ENCODE measurements at places on chromosomes 2 and 18.

DNA sequence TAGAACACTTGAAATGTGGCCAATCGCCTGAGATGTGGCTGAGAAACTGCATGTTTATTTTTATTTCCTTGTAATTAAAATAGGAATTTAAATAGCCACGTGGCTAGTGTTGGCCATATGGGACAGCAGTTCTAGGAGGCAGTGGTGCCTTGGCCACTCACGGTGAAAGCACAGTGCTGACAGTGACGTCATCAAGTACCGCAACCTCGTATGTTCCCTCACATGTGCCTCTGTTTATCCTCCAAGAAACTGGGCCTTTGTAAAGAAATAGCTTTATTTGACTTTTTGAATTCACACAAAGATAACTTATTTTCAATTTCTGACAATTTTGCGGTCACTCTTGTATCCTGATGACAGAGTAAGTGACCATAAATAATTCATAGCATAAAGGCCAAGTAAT lies 575.0 kb downstream of the DCDC2C start:
- no peaks in the 10 kb centered on the region for H3K4me1 ChIP-seq
- H3K36me3 ChIP-seq, result no peaks in the 10 kb centered on the region
- no peak overlapping the region for H3K4me3 ChIP-seq
- no peak overlapping the region for H3K27ac ChIP-seq
- no peak for DNase-seq

GRCh38 chr2:168699844-168700417 lies 102.5 kb upstream of the NOSTRIN start:
- DNase-seq, result peak; percentile 73
- H3K4me3 ChIP-seq, result no peak overlapping the region
- no peaks in the 10 kb centered on the region for H3K27me3 ChIP-seq

DNA sequence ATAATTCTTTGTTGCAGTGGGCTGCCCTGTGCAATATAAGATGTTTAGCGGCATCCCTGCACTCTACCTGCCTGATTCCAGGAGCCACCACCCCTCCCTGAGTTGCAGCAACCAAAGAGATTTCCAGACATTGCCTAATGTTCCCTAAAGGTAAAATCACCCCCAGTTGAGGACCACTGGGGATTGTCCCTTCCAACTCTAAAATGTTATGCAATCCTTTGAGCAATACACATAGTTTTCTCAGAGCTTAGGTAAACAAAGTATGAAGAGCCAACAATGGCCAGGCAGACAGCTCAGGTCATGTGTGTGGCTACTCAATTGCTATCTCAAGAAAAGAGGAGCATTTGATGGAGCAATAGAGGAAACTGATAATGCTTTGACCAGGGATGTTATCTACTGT lies 87.0 kb downstream of the XDH start:
- peaks cover 10% of the 10 kb centered on the region for H3K27me3 ChIP-seq
- H3K36me3 ChIP-seq, result no peaks in the 10 kb centered on the region
- no peak for DNase-seq
- H3K4me1 ChIP-seq, result no peaks in the 10 kb centered on the region

GRCh38 chr2:15940661-15941480 lies 521 bp downstream of the MYCN start:
- H3K27me3 ChIP-seq, result peaks cover 88% of the 10 kb centered on the region
- peak; percentile 20 for DNase-seq
- no peak overlapping the region for H3K27ac ChIP-seq
- H3K4me1 ChIP-seq, result peaks cover 34% of the 10 kb centered on the region
- peaks cover 9% of the 10 kb centered on the region for H3K36me3 ChIP-seq

Measured in mesenchymal stem cell (in vitro differentiated cells and primary cell).